ENCODE measurements at places on chromosomes 4 and X.

- no peak for DNase-seq
These were observed 3.6 kb upstream of the CENPE start for GRCh38 chr4:103201724-103202123.

- no peak for DNase-seq
These were observed 35.0 kb upstream of the RASGEF1B start for GRCh38 chr4:81506731-81507130.

DNA sequence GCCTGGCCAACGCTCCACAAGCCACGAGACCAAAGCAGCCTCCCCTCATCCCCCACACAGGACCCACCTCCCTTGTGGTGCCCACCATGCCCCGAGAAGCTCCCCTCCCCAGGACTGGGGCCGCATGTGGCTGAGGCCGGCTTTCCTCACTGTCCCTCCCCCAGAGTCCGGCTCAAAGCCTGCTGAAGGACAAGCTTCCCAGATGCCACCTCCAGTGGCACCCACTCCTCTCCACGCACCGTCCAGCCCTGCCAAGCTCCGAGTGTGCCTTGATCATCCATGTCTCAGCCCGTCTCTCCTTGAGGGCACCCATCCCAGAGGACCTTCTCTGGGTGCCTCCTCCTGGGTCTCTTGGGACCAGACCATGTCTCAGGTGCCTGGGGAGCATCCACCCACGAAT lies 58.8 kb upstream of the MXD4 start:
- no peak for DNase-seq

- DNase-seq, result no peak
These were observed 3.2 kb downstream of the CXorf38 start for GRCh38 chrX:40644176-40644575.

GRCh38 chrX:21875013-21875412 lies 19.2 kb downstream of the YY2 start:
- no peak for DNase-seq

DNA sequence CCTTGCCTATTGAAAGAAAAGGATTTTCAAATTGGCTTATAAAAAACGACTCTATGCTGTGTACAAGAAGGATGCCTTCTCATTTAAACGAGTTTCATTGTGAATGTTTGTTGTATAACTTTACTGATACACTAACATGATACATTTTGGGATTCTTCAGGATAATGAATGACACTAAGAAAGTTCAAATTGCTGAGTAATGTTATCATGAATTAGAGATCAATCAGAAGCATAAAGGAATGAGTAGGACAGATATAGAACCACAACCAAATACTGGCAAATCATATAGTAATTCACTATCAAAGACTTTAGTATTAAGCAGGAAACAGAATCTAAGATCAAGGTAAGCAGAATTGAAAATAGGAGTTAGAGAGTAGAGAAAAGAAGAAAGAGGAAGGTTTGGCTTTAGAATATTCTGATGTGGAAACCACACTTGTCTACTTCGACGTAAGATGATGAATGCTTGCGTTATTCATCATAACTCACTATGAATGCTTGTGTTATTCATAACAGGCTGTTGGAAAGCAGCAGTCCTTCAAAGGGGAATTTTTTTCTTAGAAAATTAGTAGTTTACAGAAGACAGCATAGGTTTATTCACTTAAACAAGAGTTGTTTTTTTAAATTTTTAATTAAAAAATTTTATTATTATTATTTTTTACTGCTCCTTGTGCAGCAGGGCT lies 13.4 kb downstream of the CCDC158 start:
- no peak for DNase-seq

GRCh38 chr4:89331686-89332544 lies 24.3 kb upstream of the GPRIN3 start:
- no peak for DNase-seq

GRCh38 chrX:48569958-48570357 lies 4.3 kb upstream of the RBM3 start:
- DNase-seq, result no peak

DNA sequence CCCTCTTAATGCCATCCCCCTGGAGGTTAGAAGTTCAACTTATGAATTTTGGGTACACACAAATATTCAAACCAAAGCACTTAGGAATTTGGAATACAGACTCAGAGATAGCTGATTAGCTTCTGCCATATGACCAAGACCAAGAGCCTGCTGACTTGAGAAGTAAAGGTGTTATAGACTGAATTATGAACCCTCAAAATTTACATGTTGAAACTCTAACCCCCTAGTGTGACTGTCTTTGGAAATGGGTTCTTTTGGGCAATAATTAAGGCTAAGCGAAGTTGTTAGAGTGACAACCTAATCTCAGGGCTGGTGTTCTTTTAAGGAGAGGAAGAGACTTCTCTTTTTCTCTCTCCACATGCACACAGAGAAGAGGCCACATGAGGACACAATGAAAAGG lies 151.2 kb downstream of the COX18 start:
- no peak for DNase-seq

- no peak for DNase-seq
These were observed 34.7 kb upstream of the PLAC1 start for GRCh38 chrX:134692990-134693389.

- no peak for DNase-seq
These were observed 184.5 kb downstream of the KIT start for GRCh38 chr4:54842226-54842625.

GRCh38 chr4:150010525-150011126 lies 67.6 kb upstream of the DCLK2 start:
- peak; percentile 21 for DNase-seq

- no peak for DNase-seq
These were observed 9.5 kb upstream of the CXCL8 start for GRCh38 chr4:73730867-73731266.

DNA sequence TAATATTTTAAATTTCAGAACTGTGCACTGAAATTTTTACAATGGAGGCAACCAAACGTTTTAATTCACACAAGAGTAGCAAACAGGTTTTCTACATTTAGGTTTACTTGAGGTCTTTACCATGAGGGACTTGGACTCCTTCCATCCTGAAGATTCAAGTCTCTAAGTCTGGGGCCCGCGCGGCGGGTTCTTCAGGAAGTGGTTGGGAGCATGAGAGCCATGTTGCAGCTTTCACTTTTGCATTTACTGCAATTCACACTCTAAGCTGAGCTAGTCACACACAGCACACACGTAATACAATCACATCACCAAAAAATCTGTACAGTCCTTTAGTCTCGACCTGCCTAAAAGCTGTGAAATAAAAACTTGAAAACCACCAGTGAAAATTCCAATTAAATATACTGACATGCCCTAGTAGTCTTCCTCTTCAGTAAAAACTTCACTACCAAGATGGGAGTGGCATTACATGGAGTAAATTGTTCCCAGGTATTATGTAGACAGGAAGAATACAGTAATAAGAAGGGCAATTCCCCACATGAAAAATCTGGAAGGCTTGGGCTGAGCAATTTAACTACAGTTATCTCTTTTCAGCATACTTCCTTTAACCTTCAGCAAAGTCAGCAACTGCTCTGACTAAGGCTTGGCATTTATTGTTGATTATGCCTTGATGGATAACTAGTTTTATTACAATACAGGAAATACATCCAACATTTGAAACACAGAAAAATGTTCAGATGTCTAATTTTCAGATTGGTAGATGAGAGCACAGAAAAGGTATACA lies 571.1 kb upstream of the DIPK2B start:
- DNase-seq, result no peak

Data from head of caudate nucleus (tissue), 42 donors.